Fibroblast of the conjunctiva (primary cell): ENCODE measurements at places on chromosomes 16 and 17.

- no peak for DNase-seq
Observed at GRCh38 chr17:83061586-83061985, 17.8 kb upstream of the METRNL start.

DNA sequence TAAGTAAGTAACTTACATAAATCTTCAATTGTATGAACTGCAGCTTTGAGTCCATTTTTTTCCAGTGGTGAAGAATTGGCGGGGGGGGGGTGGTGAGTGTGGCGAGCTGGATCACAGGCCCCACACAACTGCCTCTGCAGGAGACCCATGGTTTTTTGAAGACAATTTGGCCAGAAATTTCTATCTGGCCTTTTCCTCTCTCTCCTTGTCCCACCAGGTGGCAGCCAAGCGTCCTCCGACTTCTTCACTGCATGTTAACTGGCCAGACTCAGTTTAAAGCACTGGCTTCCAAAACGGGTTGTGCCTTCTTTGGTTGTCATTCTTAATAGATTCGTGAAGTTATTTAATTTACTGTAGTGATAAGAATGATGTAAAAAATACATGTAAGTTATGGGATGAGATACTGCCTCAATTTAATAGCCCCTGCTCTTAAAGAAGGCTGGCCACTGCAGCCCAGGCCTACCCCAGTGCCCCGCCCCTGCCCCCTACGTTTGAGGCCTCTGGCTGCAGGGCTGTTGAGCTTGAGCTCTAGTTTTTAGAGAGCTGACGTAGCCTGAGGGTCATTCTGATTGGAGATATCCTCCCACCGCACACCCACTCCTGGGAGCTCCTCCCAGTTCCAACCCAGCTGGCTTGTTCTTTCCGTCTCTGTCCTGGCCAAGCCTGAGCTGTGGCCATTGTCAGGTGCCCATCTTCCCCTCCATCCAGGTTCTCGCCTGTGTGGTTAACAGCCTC is 36.4 kb downstream of the AKAP1 start:
- peak; percentile 24 for DNase-seq

- DNase-seq = no peak
Observed at GRCh38 chr16:47778106-47778801, 317.1 kb downstream of the PHKB start.

DNA sequence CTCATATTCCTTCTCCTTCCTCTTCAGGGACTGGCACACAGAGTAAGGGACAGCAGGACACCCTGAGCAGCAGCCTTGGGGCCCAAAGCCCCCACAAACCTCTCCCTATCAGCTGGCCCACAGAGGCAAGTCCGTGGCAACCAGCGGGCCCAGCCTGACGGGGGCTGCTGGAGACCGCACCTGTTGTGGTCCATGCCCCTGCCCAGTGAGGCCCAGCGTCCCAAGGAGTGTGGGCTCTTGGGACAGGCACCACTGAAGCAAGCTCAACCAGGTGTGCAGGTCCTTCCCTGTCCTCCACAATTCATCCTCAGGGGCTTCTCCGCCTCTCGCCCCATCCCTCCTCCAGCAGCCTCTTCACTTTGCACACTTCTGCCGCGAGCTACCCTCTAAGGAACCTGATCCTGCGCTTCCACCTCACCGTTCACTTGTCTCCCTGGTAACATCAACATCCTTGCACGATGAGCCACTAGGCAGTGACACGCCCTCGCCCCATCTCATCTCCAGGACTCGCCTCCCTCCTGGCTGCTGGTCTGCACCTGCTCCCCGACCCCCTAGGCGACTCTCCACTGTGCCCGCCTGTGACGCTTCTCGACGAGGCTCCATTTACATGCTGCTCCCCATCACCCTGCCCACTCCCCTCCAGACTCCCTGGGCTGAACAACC is 12.7 kb downstream of the MNT start:
- no peak for DNase-seq

DNA sequence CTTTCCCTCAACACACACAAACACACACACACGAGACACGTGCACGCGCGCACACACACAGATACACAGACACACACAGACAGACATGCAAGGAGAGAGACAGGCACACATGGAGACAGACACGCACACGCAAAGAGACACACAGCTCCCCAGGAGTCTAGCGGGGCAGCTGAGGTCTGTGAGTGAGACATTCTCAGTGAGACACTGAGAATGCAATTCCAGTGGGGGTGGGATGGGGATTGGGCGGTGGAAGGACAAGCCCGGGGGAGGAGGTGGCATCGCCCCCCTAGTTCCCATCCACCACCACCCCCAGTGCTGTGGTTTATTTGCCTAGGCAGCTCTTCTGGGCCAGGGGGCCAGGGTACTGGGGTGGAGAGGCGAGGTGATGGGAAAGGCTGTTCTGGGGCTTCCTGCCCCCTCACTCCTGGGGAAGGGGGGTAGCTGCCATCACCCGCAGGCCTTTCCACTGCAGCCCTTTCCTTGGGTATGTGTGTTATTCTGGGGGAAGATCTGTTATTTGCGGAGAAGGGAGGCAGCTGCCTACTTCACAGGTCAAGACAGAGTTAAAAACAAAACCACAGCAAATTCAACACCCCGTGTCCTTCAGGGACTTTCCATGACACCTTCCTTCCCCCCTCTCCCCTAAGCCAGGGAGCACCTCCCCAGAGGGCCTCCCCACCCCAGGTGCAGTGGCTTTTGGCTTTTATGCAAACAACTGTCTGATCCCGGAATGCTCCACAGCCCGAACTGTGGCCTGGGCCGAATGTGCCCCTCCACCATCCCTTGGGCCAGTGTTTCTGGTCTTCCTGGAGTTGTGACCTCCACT is 18.0 kb downstream of the GRB7 start:
- no peak for DNase-seq

GRCh38 chr16:3095869-3096268 is 3.2 kb downstream of the ZSCAN10 start:
- no peak for DNase-seq

DNA sequence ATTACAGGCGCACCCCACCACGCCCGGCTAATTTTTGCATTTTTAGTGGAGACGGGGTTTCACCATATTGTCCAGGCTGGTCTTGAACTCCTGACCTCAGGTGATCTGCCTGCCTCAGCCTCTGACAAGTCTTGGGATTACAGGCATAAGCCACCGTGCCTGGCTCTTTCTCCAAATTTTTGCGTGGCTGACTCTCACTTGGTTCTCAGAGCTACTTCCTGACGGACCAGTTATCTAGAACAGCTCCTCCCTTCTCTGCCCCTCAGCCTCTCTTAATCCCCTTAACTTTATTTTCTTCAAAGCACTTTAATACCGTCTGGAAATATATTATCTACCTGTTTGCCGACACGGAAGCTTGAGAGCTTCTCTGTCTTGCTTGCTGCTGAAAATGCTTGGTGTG is 4.2 kb downstream of the YPEL2 start:
- DNase-seq = no peak

DNA sequence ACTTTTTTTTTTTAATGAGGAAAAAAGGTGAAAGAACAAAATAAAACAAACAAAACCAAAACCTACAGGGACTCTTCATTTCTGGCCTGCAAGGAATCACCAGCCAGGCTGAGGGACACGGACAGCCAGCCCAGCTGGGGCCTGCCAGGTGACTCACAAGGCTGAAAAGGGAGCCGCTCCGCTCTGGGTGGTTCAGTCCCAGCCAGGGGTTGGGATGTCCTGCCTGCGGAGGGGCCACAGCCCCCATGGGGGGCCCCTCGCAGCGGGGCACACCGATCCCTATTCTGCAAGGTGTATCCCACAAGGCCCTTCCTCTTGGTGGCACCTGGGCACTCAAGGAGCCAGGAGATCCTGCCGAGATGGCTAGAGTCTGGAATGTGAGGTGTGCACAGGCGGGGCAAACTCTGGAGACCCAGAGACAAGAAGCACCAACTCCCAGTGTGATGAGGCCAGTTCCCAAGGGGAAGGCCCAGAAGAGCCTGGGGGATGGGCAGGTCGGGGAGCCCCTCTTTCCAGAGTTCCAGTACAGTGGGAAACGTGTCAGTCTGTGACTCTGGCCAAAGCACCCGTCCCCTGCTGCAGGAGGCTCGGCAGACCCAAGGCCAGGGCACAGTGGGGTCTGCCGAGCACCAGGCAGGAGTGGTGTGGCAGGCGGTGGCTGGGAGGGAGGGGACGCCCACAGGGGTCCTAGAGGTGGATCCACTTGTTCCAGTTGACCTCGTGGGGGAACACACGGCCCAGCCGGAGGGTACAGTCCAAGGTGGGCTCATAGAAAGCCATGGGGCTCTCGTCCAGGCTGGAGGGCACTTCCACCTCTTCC is 58.9 kb downstream of the IL21R start:
- no peak for DNase-seq

DNA sequence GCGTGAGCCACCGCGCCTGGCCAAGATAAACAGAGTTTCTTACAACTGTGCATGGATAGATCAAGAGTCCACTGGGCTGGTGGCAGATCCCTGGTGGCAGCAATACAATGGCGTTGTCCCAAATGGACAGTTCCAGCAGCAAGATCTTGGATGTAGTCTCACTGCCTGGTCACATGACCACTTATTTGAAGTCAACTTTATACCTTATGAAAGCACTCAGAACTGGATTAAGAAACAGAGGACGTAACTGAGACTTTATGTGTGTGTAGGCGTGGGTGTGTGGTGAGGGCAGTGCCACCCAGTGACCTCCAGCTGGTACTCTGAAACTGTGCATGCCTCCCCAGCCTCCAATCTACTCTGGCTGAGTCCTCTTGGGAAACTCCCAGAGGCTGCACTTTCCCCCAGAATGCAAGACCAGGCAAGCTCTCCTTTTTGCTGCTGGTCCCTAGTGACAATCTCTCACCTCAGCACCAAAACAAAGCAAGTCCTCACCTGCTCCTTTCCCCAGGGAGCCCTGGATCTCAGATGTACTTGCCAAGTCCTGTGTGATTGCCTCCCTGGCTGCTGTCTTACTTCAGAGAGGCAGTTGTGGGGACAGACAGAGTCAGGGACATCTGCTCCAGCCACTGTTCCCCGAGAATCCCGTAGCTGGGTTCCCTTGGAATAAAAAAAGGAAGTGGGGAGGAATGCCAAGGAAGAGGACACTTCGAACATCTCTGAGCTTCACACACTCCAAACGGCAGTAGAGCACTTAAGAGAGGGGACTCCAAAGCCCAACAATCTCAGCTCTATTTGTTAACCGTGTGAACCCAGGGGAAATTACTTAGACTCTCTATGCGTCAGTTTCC is 11.7 kb upstream of the ST6GALNAC2 start:
- no peak for DNase-seq

GRCh38 chr17:74147966-74148365 is 55.5 kb upstream of the RPL38 start:
- no peak for DNase-seq

GRCh38 chr17:32111141-32111771 is 31.0 kb upstream of the RHOT1 start:
- DNase-seq = peak; percentile 47

- no peak for DNase-seq
Observed at GRCh38 chr16:19784183-19784736, 66.2 kb downstream of the IQCK start.

DNA sequence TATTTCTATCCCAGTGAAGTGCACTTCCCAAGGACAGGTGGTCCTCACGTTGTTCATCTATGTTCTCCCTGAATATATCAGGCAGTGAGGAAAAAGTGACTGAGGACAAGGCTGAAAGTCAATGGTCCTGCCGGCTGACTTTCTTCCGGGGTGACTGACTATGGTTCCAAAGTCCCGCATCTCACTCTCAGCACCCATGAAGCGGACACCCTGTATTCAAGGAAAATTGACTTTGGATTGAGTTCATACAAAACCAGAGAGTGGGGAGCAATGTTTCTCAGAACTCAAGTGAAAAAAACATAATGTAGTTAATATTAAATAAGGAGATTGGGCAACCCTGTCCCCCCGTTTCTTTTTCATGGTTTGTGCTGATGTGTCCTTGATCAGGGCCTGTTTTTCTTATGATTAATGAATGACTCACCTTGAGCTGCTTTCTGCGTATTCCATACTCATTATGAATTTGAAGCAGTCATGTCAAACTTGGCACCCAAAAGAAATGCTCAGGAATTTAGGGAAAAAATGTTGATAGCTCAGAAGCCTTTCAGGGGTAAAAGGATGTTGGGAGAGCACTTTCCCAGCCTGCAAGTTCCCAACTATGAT is 184.0 kb downstream of the CYLD start:
- no peak for DNase-seq
